ENCODE measurements at places on chromosomes 3 and 15.

GRCh38 chr3:29597376-29598008 lies 316.6 kb downstream of the RBMS3 start:
- DNase-seq = no peak

DNA sequence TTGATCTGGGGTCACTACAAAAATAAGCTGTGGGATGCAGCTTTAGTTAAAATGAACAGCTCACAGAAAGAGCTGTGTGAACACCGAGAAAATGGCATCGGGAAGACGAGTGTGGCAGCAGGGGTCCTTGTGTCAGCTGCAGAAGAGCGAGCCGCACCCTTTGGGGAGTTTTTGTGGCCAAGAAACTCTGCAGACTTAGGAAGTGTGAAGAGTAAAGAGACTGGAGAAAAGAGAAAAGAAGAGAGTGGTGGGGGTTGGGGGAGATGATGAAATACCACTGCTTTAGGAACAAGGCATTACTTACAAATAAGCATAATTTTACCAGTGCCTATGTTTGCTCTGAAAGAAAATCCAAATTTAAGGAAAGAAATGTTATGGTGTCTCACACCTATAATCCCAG lies 147.8 kb downstream of the LRRC28 start:
- no peak for DNase-seq

DNA sequence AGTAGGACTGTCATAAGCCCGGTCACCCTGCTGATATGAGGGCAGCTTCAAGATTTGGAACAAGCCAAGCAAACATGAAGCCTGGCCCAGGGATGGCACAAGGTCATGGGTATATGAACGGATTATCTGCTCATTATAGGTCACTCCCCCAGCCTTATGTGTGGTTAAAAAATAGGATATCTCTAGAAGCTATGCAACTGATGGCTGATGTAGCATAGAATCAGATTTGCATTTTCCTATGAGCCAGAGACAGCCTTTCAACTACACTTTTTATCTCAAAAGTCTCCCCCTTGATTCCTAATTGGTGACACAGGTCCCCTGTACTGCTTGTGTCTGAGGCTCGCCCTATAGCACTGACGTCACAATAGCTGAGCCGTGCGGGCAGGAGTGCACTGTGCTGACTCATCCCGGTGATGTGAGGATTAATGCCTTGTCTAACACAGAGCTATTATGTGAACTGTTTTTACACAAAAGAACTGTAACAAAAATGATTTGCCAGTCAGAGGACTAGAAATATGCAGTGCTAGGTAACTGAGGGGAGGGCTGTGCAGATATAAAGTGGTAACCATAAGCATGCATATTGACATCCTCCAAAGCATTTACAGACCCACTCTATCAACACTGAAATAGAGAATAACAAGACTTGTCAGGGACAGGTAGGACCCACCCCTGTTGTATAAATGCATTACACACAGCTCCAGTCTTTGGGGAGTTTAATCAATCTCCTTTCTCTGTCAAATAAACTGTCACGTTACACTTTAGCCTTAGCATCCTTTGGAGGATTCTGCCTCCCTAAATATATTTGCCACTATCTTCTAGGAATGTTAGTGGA lies 204.9 kb downstream of the TIGIT start:
- no peak for DNase-seq

DNA sequence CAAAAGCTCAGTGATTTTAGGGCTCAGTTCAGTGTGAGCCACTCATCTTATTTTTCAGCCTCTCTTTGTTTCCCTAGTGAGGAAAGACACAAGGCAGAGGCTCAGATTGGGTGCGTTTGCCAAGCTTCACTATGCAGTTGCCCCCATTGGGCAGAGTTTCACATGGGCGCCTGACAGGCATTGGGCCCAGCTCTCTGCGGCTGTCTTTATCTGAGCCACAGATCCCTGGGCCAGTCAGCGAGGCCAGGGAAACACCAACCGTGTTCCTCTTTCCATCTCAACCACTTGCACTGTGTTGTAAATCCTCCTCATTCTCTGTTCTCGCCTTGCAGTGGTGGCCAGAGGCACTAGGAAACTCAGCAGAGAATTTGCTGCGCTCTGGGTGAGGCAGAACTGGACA lies 10.8 kb downstream of the ESYT3 start:
- DNase-seq = no peak

GRCh38 chr3:18007980-18008379 lies 265.5 kb upstream of the TBC1D5 start:
- DNase-seq = no peak

DNA sequence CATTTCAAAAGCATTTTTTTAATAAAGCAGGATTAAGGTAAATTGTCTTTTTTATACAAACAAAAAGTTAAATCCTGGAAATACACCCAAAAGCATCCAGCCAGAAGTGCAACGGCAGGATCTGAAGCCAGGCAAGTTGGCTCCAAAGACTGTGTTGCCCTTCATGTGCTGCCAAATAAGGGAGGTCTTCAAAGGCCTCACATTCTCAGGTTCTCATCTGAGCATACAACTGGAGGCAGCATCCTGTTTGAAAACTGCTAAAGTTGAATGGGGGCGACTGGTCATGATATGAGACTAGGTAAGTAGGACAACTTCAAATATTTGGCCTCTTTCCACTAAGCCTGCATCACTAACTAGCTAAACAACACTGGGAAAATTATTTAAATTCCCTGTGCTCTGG lies 52.2 kb downstream of the IMPG2 start:
- DNase-seq = no peak

DNA sequence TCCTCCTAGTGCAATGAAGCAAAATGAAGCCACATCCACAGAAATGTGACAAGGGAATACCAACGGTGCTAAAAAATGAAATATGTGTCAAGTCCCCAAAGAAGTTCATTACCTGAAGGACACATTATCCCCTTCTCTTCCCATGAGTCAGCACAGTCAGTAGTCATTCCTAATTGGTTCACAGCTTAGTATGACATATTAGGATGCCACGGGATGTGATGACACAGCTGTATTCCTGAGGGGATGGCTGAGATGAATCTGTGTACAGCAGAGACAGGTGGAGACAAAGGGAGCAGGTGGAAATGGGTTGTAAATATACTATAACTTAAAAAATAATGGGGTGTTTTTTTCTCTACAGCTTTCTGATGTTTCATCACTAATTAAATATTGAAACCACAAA lies 273.4 kb downstream of the ARRDC4 start:
- no peak for DNase-seq

DNA sequence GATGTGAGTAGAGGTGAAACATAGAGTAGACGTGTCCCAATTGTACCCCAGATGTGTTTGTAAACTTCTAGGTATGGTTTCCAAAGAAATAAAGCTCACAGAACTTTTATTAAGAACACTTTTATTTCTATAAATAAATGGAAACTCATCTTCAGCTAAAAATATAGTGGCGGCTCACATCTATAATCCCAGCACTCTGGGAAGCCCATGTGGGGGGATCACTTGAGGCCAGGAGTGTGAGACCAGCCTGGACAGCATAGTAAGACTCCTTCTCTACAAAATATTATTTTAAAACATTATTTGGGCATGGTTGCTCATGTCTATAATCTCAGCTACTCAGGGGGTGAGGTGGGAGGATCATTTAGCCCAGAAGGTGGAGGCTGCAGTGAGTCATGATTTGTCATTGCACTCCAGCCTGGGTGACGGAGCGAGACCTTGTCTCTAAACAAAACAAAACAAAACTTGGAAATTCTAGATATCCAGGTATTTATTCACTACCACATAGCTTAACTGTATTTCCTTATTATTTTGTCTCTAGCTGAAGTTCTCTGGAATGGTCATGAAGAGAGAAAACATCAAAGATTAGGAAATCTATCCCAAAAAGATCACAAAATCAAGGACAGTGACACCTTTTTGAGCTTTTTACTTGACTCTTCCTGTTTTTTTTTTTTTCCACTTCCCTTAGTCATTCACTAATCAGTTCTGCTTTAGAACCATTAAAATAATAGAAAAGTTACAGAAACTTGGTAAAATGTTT lies 258.1 kb downstream of the TIGIT start:
- no peak for DNase-seq

Measured in hematopoietic multipotent progenitor cell treated with erythropoietin and hydrocortisone succinate and interleukin-3 and kit ligand, for 17 days (in vitro differentiated cells).